Uterine smooth muscle cell (primary cell): ENCODE measurements at places on chromosomes 5 and 9. TPM values are rescaled to one million over a fixed set of nuclear protein-coding genes. Genes with fewer than 3 reads are reported as not detected.

Gene ST8SIA4
- total RNA-seq = 0.22 and 0.37 TPM in 2 replicates

Gene IRX2
- total RNA-seq = under 0.01 and 0.11 TPM in 2 replicates

Gene DMRT3
- not detected in 2 replicates for total RNA-seq

Gene DOLK
- 31.6 and 32.9 TPM in 2 replicates for total RNA-seq

Gene TBC1D2
- total RNA-seq = 24.5 and 34.3 TPM in 2 replicates

Gene TMEM215
- total RNA-seq = under 0.01 TPM in 1 of 2 replicates, not detected in the other

Gene CBY3
- total RNA-seq = 0.50 TPM in 1 of 2 replicates, not detected in the other

Gene GLDC
- total RNA-seq = 1.4 and 3.1 TPM in 2 replicates

Gene GPRIN1
- 4.4 and 9.8 TPM in 2 replicates for total RNA-seq

Gene ARHGAP26
- 4.8 and 13.6 TPM in 2 replicates for total RNA-seq

Gene OTP
- total RNA-seq = under 0.01 TPM in 1 of 2 replicates, not detected in the other

Gene CAMSAP1
- 22.5 and 23.1 TPM in 2 replicates for total RNA-seq

Gene DEPDC1B
- total RNA-seq = 4.2 and 20.7 TPM in 2 replicates

Gene DAPK1
- total RNA-seq = 0.37 and 0.44 TPM in 2 replicates

Gene FCN2
- total RNA-seq = not detected in 2 replicates

Gene ZFP37
- total RNA-seq = 2.5 and 3.1 TPM in 2 replicates

Gene SOHLH1
- not detected in 2 replicates for total RNA-seq

Gene PPP2R2B
- 0.87 and 1.3 TPM in 2 replicates for total RNA-seq

Gene EIF4E1B
- not detected in 2 replicates for total RNA-seq

Gene LECT2
- total RNA-seq = not detected in 2 replicates

Gene IL5
- not detected in 2 replicates for total RNA-seq

Gene INPP5E
- 9.1 and 10.7 TPM in 2 replicates for total RNA-seq

Gene SLC4A9
- total RNA-seq = not detected in 2 replicates

Gene C5orf52
- not detected in 2 replicates for total RNA-seq

Gene SHLD3
- 4.4 and 5.0 TPM in 2 replicates for total RNA-seq

Gene HAVCR1
- total RNA-seq = not detected in 2 replicates

Gene ATP10B
- total RNA-seq = 0.37 TPM in 1 of 2 replicates, not detected in the other

Gene MLANA
- total RNA-seq = not detected in 2 replicates

Gene GDF9
- 0.11 and 0.12 TPM in 2 replicates for total RNA-seq

Gene NOL8
- 30.8 and 39.7 TPM in 2 replicates for total RNA-seq

Gene PRLR
- total RNA-seq = 1.2 and 1.7 TPM in 2 replicates
